ENCODE measurements at places on chromosomes 12 and 14.

DNA sequence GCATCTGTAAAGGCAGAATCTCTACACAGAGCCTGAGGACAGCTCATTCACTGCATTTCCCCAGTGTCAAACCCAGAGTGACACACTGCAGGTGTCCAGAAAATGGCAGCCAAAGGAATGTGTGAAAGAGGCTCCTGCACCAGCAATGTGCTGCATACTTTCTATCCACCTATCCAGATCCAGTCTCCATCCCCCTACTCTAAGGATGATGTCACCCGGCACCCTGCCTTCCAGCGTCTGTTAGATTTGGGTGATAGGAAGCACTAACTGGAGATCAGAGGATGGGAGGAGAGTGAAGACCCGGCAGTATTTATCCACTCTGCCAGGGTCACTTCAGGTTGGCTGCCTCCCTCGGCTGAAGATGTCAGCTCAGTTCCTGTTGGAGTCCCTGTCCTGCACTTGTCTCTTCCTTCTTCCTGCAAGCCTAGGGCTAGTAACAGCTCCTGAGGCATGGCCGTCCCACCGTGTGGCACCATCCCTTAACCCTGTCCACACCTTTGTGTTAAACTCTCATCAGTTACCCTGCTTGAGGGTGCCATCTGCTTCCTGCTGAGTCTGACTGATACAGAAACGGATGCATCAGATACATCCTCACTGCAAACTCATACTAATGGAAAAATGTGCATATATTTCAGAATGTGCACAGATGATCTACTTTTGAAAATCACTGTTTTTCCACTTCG, 13.0 kb upstream of the GPR68 start:
- peak; percentile 20 for DNase-seq

DNA sequence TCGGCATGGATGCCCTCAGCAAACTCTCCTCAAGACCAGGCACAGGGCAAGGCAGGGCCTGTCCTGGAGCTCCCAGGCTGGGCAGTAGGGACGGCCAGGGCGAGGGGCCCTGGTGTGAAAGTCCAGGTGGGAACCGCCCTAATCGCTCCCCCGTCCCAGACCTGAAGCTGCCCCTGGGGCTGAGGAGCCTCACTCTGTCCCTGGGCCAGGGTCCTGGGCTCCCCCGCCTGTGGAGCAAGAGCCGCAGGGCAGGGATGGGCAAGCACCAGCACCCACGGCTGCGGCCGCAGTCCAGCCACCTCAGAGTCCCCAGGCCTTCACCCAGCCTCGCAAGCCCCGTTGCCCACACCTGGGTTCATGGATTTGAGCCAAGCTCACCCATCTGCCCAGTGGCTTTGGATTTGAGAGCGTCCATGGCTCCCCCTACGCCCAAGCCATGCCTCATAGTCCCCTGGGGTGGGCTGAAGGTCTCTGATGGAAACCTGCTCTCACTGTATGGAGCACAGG, 102.4 kb upstream of the C14orf180 start:
- no peak for DNase-seq

DNA sequence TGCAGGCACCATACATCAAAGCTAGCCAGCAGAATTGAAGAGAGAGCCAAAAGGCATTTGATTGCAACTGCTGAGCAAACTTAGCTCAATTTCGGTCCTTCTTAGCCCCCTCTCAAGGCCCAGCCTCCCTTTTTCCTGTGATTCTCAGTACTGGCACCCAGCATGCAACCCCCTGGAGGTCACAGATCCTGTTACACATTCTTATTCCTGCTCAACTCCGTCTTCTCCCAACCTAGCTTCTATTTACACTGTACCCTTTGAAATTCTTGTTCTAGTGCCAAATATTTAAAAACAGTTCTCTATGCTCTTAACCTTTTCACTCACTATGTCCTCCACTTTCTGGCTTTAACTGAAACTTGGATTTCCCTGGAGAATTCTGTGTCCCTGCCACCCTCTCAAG, 131.3 kb upstream of the CPSF6 start:
- no peak for DNase-seq

- DNase-seq, result no peak
Observed at GRCh38 chr12:113075137-113075683, 18.7 kb downstream of the DTX1 start.

GRCh38 chr12:73902260-73902659, 635.4 kb upstream of the ATXN7L3B start:
- no peak for DNase-seq

DNA sequence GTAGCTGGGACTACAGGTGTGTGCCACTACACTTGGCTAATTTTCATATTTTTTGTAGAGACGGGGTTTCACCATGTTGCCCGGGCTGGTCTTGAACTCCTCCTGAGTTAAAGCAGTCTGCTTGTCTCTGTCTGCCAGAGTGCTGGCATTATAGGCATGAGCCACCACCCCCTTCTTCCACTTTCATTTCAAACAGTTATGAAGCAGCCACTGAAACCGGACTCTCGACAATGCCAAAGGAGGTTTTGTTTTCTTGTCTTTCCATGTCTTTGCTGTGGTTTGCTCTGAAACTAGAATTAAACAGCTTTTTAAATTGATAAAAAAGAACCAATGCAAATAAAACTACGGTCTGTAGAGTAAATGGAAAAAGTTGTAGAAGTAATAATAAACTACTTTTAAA, 30.4 kb downstream of the RAP1B start:
- no peak for DNase-seq

GRCh38 chr12:124475295-124476010, 92.0 kb downstream of the NCOR2 start:
- DNase-seq, result no peak

- peak; percentile 59 for DNase-seq
Observed at GRCh38 chr14:61695695-61696527, 598 bp downstream of the HIF1A start.

DNA sequence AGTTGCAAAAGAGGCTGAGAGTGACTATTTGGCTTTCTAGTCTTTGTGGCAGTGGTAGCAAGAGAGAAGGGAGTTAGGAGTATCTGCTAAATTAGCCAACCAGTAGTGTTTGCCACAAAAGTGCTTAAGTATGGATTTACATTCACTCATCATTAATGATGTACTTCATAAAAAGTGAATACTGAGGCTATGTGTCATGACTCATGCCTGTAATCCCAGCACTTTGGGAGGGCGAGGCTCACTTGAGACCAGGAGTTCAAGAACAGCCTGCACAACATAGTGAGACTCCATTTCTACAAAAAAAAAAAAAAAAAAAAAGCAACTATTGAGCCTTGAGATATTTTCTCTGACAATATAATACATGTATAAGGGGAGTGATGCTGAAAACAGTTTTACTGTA, 36.8 kb downstream of the CCDC177 start:
- no peak for DNase-seq

DNA sequence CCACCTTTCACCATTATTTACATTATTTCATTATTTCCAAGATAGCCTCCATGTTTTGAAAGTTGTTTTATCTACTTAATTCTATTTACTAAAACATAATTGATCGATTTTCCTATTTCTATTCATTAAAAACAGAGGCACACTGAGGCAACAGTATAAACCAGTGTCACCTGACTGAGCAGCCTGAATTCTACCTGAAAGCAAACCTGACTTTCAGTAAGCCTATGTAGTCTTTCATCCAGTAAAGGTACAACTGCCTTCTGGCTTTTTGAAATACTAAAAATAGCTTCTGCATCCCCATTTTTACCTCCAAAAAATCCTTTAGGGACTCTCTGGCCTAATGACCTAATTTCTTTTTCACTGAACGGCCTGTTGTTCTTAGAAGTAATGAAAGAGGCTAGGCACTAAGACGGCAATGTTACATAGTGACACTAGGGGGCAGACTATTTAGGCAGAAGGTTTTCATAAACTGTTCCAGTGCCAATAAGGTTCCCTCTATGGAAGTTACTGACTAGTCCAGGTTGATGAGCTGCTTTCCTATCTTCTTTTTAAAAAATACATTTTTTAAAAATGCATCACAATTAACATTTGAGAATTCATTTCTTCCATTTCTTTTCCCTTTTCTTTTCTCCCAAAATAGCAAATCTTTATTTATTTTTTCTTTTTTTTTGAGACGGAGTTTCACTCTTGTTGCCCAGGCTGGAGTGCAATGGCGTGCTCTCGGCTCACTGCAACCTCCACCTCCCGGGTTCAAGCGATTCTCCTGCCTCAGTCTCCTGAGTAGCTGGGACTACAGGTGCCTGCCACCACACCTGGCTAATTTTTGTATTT, 17.5 kb downstream of the ANAPC5 start:
- peak; percentile 97 for DNase-seq

DNA sequence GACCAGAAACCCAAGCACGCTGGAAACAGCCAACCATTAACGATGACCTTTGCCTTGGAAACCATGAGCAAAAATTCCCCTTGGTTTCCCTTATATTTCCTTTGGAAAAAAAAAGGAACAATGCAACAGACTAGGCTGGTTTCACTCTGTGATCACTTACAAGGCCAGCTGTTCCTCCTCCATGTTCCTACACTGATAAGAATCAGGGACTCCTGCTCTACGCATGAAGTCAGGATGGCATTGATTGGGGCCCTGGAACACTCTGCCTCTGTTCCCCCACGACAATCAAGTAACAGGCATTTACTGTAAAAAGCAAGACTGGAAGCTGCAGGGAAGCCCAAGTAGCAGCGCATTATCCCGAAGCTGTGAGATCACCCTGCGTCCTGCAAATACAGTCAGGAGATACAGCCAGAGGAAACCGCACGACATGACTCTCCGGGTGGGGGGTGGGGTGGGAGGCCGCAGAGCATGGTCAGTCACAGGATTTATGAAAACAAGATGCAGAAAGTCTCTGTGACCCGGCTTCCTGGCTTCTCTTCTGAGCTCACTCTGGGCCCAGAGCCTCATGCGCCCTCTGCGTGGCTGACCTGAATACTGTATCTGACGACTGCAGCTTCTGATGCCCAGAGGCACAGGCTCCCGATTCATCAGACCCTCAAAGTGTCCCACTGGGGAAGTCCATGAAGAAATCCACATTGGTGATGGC, 31.1 kb downstream of the SSH1 start:
- no peak for DNase-seq

DNA sequence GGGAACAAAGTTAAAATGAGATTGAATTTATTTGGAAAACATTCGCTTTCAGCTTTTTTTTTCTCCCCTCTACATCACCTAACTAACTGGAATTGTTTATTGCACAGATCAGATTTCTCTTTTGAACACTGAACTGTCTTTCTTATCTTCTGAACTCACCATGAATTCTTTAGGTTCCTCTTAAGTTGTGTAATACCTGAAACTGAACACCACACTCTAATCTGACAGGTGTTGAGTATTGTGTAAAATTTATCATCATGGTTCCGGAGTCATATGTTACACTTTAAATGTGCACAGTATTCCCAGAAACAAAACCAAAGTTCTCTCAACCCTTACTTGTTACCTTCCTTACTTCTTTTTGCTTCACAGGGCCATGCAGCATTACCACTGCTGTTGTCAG, 66.8 kb downstream of the TGFB3 start:
- no peak for DNase-seq

GRCh38 chr12:114636723-114637480, 47.1 kb downstream of the TBX3 start:
- peak; percentile 7 for DNase-seq

GRCh38 chr12:128077211-128077916, 189.6 kb upstream of the TMEM132C start:
- DNase-seq, result no peak

- peak; percentile 44 for DNase-seq
Observed at GRCh38 chr12:73935817-73936216, 601.8 kb upstream of the ATXN7L3B start.

GRCh38 chr14:69999261-69999674, 120.1 kb downstream of the SMOC1 start:
- no peak for DNase-seq

DNA sequence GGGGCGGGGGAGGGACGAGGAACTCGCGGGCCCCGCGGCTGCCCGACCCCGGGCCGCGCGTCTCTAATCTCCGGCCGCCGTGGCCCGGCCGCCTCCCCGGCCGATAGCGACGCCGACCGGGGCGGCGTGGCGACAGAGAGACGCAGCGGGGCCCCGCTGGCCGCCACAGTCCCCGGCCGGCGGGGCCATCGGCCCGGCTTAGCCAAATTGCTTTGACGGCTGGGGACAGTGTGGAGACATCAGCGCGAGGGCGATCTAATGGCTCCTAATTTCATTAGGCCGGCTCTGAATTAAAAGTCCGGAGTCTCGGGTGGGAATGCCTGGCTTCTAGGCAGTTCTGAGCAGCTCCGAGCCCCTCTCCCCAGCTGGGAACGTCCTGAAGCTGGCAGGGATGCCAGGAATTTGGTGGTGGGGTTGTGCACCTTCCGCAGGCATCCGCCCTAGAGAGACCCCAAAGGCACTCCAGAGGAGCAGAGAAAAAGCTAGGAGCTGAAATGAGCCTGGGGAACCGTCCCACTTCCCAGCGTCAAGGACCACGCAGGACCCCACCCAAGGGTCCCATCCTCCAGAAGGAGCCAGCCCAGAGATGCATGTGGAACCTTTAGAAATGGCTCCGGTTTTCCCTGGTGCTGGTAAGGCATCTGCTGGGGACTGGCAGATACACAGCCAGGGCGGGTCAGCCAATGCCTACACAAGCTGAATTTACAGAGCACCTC, 9.6 kb downstream of the TBX5 start:
- DNase-seq, result no peak

GRCh38 chr12:121872546-121873215, 14.0 kb upstream of the HPD start:
- no peak for DNase-seq

DNA sequence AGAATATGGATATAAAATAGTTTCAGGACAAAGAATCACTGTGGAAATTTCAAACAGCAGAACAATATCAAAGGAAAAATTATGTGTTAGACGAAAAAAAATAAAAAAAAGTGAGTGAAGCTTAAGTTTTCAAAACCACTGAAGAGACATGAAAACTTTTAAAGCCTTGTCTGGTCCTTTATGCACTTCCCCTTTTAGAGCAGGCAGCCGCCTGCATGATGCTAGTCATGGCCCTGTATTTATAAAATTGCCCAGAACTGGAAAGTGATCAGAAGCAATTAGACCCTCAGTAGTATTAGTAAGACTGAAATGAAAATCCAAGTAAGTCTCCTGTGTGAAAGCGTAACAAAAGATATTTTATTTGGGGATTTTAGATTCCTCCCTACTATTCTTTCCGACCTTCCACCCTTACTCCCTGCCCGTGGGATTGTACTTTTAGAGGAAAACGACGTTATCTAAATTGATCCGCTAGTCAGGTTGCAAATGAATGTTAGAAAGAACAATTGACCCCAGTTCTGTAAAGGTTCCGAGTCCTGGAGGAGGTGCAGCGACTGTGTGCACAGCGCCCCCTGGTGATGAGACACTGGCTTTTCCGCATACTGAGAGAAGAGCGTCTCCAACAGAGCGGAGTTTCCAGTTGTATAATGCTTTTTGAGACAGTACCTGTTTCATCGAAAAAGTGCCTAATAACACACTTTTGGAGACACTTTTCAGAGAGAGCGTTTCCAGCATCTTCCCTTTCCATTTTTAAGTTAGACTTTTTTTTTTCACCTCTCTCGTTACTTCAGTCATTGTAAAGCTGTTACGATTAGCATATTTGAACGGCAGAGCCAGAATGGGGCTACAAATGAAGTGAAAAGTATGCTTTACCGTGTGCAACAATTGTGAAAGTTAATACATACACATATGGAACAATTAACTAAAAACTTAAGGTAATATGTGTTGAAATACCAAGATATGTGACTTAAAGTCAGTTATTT, 12.4 kb downstream of the MGST1 start:
- peak; percentile 30 for DNase-seq

- peak; percentile 34 for DNase-seq
Observed at GRCh38 chr12:46450279-46450748, 77.7 kb upstream of the SLC38A2 start.

GRCh38 chr12:111761706-111762105, 5.0 kb upstream of the ALDH2 start:
- peak; percentile 37 for DNase-seq
